ENCODE measurements at places on chromosomes 3 and 15.

DNA sequence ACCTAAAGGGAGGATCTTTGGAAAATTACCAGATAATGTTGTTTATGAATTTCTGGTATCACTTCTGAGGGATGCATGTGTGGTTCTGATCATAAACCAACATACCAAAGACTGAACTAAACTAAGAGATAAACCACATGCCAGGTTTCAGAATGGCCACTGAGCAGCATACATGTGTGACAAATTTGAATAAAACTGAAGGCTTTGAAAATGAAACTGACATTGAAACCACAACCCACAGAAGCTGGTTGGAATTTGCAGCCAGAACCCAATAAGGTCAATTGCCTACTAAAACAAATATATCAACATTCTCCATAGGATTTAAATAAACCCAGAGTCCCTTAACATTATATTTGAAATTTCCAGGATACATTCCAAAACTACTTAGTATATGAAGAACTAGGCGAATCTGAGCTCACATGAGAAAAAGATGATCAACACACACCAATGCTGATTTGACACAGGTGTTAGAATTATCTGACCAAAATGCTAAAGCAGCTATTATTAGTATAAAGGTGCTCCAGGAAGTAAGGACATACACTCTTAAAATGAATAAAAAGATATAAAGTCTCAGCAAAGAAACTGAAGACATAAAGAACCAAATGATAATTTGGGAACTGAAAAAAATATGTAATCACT, 125.0 kb downstream of the ZNF280D start:
- DNase-seq = no peak

GRCh38 chr15:79003301-79003700, 58.5 kb upstream of the CTSH start:
- DNase-seq = no peak

GRCh38 chr15:22981051-22981840, 1.1 kb upstream of the CYFIP1 start:
- DNase-seq = no peak

DNA sequence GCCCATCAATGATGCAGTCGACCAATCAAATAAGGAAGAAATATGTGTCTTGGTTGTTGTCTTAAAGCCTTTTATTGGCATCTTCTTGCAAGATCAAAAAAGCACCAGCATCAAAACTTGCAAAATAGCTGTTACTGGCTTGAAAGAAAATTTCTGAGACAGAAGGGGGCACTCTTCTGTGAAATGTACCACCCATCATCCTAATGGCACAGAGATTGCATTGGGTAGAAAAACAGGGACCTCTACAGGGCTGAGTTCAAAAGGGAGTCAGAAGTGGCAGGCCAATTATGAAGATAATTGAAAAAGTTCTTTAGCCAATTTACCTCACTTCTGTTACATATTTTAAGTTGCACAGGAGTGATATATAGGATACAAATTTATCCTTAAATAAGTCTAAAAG, 122.3 kb upstream of the GPR149 start:
- DNase-seq = no peak

DNA sequence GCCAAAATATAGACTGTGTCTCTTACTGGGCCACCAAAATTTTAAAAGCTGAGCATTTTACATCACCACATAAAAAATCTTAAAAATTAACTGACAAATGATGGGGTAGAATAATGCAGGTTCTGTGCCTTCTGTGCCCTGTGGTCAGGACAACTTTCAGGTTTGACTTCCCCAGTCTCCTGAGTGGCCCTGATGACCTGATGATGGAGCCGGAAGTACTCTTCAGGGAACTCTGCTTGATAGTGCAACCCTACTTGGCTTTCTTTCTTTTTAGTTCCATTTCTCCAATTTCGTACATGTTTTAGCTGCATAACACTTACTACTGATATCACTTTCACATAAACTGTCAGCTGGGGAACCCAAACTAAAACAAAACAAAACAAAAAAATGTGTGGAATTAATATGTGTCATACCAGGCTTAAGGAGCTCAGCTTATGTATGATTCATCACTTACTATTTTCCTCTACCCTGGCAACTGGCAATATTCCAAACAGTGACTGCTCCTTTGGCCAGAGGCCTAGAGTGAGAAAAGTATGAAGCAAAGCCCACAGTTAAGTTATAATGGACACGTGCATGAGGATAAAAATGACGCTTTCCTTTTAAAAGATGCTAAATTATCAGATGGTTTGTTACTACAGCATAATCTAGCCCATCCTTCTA, 194.3 kb downstream of the BCHE start:
- DNase-seq = no peak

DNA sequence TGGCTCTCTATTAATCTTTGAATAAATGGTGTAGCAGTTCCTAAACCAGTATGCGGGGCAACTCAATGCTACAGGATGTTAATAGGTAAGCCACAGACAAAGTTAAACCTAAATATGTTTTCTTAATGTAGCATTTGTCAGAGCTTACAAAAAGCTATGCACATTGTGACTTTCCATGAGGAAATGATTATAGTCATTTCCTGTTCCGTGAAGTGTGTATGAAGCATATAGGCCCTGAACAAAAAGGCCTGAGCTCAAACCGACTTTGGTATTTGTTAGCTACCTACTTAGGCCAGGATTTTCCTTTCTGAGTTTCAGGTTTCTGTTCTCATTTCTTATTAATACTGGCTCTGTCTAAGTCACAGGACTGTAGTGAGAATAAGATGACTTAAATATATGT, 14.2 kb downstream of the ZNF80 start:
- no peak for DNase-seq

DNA sequence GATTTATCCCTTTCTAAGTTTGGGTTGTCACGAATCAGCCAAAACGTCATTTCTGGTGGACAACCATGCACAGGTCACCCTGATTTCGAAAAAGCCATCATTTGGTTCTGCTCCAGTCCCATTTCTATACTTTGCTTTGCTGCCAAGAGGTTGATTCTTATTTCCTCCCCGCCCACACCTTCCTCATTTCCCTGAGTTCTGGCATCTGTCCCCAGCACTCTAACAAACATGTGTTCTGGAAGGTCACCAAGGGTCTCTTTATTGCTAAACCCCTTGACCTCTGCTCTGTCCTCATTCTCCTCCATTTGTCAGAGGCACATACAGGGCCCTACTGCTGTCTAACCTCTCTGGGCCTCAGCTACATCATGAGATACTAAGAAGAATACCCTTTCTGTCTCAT, 36.4 kb upstream of the PTPRG start:
- no peak for DNase-seq

DNA sequence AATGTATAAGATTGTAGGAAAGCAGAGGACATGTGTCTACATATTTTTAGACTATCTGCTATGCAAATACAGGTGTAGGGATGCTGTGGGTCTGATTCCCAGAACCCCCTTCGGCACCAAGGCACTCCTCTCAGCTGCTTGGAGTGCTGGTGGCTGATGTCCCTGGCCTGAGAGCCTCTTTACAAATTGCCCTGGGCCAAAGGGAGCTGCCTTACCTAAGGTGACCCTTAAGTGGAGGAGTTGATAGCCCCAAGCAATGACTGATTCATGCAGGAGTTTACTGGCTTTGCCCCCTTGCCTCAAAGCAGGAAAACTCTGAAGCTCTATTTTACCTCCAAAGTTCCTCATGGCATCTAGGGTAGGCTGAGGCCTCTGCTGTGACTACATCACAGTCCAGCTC, 83.0 kb downstream of the ZNF385D start:
- DNase-seq = no peak
